ENCODE measurements at places on chromosomes 12 and 14.
A peak's percentile ranks its signal among the peaks of the same experiment; 100 is the strongest.

- DNase-seq, result no peak
These were observed 8.6 kb downstream of the FGD6 start for GRCh38 chr12:95208678-95209077.

GRCh38 chr12:106204312-106204711 is 43.5 kb downstream of the CKAP4 start:
- DNase-seq, result no peak

GRCh38 chr14:53034688-53035230 is 83.9 kb upstream of the FERMT2 start:
- DNase-seq, result no peak

DNA sequence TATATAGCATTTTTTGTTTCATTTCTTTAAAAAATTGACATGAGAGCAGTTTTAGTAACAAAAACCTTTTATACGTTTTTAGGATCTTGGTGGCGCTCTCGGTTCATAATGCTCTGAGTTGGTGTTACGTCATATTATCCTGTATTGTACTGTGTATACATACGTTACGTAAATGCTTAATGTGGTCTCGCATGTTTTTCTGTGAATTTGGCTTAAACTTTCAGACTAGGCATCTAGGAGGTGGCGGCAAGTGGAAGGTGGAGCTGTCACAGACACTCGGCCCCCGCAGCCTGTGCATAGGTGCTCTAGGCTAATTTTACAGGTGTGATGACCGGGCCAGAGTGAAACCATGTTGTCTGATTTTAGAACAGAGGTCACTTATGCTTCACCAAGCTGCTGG is 60.0 kb downstream of the PPP2R5C start:
- no peak for DNase-seq

GRCh38 chr14:50082784-50083466 is 33.4 kb downstream of the VCPKMT start:
- peak; percentile 73 for DNase-seq

DNA sequence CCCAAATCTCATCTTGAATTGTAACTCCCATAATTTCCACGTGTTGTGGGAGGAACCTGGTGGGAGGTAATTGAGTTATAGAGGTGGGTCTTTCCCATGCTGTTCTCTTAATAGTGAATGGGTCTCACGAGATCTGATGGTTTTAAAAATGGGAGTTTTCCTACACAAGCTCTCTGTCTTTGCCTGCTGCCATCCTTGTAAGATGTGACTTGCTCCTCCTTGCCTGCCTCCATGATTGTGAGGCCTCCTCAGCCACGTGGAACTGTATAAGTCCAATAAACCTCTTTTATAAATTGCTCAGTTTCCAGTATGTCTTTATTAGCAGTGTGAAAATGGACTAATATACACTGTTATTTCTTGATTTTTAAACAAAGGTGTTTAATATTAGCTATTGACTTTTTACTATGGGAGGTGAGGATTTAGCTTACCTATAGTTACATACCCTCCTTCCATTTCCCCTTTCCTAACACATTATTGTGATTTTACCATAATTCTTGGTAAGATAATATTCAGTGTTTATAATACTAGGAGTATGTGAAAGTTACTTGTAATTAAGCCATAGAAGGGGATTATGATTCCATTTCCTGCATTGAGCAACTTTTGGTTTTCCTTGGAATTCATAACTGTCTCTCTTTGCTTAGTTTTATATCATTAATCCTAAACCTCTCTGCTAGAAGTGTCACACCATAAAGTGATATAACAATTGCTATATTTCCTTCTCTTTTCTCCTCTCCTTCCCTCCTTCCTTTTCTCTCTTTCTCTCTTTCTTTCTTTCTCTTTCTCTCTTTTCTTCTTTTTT is 151.0 kb upstream of the KRAS start:
- DNase-seq, result no peak

DNA sequence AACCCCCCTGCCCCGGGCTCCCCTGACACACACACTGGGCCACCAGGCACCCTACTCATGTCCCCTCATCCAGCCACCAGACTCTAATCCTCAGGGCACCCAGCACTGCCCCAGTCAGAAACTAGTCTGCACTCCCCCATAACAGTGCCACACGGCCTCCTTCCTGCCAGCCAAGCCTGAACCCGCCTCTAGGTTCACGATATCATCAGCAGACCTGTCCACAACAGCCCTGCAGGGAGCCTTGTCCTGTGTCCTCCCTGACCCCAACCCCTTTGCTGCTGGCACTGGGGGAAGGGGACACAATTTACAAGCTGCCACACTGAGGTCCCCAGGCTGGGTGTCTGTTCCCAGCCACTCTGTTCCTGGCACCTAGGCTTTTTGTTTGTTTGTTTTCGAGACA is 33.6 kb downstream of the LTBP2 start:
- DNase-seq, result no peak

GRCh38 chr12:51687614-51688013 is 96.6 kb downstream of the SCN8A start:
- DNase-seq, result no peak

DNA sequence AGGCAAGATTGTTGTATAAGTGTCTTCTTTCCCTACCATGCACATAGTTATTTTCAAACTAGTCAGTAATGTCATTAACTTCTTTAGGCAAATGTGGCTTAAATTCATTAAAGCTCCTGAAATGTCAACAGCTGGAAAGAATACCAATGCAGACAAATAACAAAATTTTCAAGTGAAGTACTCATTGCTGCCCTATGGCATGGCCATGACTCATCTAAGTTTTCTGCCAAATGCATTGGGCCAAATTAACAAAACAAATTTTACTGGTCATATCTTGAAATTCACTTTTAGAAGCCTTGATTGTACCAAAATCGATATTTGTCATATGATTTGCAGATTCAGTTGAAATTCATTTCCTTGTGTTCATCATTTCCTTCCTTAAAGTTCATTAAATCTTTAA is 915.9 kb downstream of the SLC6A15 start:
- no peak for DNase-seq

GRCh38 chr14:100568164-100568997 is 18.8 kb downstream of the BEGAIN start:
- no peak for DNase-seq

DNA sequence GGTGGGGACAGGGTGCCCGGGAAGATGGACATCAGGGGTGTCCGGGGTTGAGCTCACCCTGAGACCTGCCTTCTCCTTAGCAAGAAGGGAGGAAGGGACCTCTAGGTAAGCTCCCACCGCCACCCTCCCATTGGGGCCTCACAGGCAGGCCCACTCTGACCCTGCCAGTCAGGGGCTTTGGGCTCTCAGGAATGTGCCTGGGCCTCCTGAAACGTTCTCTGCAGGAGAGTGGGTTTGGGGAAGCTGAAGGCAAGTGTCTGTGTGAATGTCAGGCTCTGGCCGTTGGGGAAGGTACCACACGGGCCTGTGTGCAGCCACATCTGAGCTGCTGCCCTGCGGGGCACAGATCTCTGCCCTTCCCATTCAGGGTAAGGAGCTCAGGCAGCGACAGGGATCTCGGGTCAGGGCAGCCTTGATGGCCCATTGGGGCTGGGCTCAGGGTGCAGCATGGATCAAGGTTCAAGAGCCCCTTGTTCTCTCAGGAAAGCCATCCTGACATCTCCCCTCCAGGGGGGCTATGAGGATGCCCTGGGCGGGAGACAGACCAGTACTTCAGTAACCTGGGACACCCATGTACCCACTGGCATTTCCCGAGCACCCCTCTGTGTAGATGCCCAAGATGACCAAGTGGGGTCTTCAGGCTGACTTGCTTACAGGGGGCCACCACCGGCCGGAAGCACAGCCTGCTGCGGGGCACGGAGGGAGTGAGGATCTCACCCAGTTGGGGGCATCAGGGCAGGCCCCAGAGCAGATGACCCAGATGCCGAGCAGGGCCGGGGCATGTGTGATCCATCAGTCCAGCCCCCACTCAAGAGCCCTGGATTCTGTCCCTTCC is 29.7 kb downstream of the FAM222A start:
- DNase-seq, result no peak

- DNase-seq, result no peak
These were observed 840 bp downstream of the MRPL52 start for GRCh38 chr14:22830443-22831010.

GRCh38 chr14:63508033-63508432 is 35.1 kb downstream of the PPP2R5E start:
- no peak for DNase-seq

DNA sequence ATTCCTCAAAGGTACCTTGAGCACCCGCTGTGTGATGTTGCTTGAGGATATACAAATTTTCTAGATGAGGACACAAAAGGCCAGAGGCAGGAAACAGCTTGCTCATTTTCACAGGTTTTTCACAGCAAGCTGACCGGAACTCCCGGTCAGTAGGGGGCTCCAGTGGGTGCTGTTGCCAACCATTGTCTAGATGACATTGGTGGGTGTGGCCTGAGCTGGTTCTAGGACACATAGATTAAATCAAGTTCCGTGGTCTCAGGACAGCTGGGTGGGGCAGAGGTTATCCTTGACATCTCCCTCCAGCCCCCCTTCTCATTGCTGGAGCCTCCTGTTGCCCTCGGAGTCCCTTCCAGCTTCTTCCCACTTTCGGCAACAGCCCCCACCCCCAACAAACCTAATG is 153.6 kb upstream of the FKBP4 start:
- DNase-seq, result no peak

DNA sequence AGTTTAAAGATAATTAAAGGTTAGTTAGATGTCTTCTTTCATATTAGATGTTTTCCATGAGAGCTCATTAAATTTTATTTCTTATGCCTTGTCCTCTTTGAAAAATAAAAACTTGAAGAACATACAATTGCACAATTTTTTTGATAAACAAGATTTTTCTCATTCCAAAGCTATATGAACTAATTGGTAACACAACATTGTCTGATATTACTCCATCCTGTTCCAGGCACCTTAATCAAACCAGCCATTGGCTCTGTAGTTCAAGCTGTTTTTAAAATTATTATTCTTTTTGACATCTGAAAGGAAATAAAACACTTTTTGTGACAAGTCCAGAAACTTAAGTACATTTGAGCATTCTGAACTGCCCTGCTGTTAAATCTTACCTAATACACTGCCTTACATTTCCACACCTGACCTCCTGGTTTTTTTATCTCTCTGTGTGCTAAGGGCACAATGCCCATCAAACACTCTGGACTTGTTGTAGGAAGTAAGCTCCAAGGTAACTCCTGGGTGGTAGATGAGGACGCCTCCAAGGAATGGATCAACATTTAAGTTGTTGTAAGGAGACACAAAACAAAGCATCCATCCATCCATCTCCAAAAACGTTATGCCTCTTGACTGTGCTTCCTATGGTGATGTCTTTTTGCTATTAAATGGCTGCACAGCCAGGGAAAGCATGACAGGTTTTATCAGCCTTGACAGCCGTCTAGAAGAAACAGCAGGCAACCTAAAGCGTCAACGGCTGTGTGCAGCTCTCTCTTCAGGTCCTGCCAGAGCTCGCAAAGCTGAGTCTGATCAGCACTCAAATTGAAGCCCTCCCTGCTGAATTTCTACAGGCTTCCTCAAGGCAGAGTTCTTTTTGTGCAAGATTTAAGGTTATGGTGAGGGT is 449.9 kb upstream of the FLRT2 start:
- DNase-seq, result no peak

DNA sequence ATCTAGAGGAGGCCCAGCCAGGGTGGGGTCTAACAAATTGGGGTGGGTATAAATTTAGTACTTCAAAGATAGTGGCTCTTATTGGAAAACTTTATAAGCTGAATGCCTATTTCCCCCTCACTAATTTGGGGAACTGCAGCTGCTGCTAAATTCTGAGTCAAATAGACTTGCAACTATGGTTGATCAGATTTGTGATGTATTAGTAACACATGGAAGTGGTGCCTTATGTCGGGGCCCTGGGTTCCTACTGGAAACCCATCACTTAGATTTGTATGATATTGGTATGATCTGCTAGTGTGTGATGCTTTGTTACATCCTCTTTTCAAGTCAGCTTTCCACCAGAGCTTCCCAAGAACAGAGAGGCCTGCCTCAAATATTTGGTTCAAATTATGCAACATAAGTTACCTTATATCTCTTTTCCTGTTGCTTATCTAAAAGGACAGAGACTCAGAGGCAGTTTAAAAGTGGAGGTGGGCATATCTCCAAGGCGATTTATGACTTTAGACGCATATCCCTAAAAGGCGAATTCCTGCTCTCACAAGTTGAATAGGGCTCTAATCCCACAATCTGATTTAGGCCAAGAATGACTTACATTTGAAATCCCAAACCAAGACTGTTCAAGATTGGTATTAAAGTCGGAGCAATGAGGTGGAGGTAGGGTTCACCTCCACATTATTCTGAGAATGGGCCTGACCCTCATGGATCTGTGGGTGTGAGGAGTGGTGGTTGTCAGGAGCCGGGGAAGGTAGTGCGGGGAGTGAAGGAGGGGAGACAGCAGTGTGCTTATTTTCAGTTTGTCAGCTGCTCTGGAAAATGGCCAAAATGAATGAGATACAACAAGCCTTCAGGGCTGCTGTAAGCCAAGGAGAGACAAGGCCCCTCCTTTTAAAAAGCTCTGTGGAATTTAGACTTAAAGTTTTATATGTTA is 425.8 kb downstream of the RAD51B start:
- no peak for DNase-seq

DNA sequence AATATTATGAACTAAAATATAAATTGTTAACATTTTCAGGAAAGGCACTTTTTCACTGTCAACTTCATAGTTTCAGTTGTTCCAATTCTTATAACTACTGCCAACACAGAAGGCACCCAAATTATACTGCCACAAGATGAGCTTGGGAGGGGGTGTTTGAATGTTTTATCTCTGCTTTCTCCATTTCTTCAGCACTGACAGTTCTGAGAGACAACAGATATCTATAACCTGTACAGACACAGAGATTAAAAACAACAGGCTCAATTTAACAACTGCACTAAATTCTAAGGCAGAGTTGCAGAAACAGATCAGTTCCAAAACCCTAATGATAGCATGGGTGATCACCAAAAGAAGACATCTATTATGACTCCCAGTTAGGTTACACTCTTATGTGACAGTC is 12.8 kb downstream of the SCAF11 start:
- DNase-seq, result no peak

GRCh38 chr14:35352274-35353233 is 52.0 kb downstream of the NFKBIA start:
- DNase-seq, result no peak

- no peak for DNase-seq
These were observed 20.1 kb upstream of the CDK17 start for GRCh38 chr12:96420277-96420835.

GRCh38 chr14:94110552-94111181 is at the start of gene IFI27:
TSS of gene IFI27 (plus strand) at chr14:94110736.
- no peak for DNase-seq

DNA sequence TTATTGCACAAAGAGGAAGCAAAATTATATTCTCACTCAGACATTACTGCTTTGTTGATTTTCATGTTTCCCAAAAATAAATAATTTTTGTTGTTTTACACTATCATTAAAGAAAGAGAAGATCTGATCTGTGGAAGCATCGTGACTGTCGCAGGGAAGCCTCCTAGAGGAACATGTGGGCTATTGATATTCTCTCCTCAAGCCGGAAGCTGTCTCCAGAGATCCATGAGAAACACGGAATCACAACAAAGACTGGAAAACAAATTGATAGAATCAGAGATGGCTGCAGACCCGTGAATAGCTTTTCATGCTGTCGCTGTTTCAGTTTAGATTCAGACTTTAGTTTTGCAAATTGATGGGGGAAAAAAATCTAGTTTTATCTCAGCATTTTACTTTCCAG is 235.2 kb upstream of the TMPO start:
- DNase-seq, result no peak

- DNase-seq, result no peak
These were observed 9.6 kb upstream of the FLVCR2 start for GRCh38 chr14:75568791-75569190.

GRCh38 chr12:22539055-22539454 is 5.3 kb downstream of the C2CD5 start:
- DNase-seq, result no peak

Measured in stimulated activated CD4-positive, alpha-beta T cell treated with anti-CD3 and anti-CD28 coated beads, Interleukin-12 subunit alpha, Interleukin-12 subunit beta, amount 100 ng/mL, for 48 hours (primary cell).